Stimulated activated CD8-positive, alpha-beta memory T cell treated with anti-CD3 and anti-CD28 coated beads, Interleukin-15, amount 100 ng/mL, for 48 hours (primary cell): ENCODE measurements at places on chromosomes 11 and 22.
A peak's percentile ranks its signal among the peaks of the same experiment; 100 is the strongest.

DNA sequence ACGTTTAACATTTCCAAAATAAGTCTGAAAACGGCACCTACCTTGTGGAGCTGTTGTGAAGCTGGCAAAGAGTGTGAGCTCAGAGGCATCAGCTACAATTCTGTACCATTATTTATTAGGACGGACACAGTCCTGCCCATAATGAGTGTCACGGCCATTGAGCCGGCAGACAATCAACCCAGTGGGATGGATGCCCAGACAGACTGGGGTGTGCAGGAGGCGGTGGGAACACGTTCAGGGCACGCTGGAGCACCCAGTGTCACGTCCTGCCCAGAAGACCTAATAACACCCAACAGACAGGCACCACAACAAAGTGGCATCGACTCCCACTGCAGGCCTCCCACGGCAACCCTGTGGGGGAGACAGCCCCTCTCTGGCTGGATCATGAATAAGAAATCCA is 34.5 kb downstream of the TPST2 start:
- DNase-seq, result no peak

DNA sequence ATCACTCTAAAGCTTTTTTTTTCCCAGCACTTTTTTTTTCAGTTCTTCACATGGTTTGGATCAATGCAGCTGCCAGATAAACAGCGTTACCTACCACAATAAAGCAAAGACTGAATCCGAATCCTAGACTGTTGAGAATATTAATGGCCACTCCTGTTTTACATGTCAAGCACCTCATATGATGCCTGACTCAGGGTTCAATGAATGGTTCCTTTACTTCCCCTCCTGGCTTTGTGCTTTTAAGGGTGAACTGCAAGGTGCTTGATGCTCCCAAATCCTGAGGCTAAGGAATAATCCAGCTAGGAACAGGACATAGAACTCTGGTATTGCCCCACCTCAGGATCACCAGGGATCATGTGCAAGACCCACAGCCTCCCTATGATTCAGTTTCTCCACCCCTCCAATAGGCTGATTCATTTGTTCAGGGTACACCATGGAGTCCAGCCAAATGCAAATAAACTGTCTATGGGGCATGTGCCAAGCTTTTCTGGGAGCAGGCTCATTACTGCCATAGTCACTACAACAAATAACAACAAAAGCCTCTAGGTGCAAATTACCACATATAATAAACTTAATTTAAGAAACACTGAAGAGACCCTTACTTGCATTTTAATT is 104.3 kb downstream of the GAB2 start:
- DNase-seq, result no peak

DNA sequence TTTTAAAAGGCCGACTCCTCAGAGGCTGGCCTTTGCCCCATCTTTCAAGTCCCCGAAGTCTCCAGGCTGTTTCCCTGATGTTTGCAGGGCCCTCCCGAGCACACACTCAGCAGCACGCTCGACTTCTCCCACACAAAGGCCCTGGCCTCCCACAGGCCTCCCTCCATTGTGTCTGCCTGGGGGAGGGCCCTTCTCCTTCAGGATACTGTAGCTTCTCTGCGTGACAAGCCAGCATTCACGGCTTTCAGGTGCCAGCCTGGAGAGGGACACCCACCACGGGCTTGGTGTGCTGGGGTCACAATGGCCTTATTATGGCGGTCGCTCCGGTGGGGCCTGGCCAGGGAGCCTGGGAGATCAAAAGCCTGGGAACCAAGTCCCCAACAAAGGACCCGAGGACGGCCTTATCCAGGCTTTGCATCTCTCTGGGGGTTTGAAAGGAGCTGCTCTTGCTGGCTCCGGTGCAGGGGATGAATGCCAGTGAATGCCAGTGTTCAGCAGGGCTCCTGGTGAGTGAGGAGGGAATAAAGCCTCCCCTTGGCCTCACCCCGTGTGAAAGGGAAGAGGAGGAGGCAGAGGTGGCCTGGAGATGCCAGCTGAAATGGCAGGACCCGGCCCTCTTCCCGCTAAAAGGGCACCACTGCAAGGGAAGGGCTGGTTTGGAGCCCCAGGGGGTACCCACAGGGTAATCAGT is 55.0 kb downstream of the TRAF6 start:
- DNase-seq, result no peak

DNA sequence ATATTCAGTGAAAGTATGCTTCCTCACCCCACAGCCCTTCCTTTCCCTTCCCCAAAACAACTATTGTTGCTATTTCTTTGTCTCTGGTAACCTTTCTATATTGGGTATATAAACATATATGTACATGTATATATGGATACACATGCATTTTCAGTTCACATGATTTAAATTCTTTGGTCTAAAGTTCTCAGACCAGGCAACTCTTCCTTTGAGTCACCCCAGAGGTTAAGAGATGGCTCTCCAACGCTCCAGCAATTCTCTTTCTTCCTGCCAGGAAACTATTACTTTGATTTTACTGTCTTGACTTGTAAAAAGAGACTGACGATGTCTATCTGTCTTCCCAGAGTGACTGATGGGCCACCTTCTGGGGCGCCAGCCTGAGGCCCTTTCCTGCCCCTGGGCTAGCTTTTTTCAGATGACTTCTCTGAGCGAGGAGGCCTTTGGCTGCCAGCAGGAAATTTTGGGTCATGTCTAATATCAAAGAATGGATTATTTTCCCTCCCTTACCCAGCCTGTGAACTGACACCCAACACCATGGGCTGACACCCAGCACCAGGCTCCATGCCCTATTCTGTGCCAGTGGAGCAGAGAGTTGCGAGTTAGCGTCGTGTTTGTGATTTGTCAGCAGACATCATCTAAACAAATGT is 14.4 kb upstream of the ST3GAL4 start:
- DNase-seq, result no peak

DNA sequence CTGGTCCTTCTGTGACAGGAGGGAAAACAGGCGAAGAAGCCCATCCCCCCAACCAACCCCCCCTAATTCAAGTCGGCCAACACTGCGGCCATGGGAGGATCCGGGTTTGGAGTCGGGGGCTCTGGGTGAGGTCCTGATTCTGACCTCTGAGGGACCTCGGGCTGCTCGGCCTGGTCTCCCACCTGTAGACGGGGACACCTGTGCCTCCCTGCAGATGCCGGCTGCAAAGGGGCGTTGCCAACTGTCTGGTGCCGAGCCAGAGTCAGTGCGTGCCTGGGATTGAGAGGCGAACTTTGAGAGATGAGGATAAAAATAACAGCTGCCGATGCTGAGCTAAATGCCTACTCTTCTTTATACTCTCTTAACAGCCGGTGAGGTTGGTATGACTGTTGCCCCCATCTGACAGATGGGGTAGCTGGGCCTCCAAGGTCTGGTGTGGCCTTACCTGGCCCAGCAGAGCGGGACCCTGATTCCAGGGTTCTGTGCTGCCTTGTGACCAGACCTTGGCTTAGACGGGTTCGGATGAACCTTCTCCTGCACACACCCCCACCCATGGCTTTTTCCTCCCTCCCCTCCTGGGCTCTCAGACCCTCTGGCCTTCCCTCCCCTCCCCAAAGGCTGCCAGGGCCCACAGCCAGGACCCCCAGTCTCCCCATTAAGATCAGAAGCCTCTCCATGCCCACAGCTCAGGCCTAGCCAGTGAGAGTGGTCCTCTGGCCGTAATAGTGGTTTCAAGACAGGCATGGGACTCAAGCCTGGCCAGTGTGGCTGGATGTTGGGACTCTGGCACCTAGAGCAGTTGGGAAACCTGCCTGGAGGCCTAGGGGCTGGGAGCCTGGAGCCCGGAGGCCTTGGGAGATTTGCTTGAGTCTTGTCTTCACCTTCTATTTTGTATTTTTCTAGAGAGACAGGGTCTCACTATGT is 41.7 kb downstream of the KCNJ4 start:
- no peak for DNase-seq

- DNase-seq, result no peak
These were observed 6.1 kb downstream of the GNB1L start for GRCh38 chr22:19848298-19849224.

- no peak for DNase-seq
These were observed 573.6 kb downstream of the JRKL start for GRCh38 chr11:96963375-96963774.

- DNase-seq, result no peak
These were observed 30.0 kb downstream of the CYB5R2 start for GRCh38 chr11:7643314-7643713.

DNA sequence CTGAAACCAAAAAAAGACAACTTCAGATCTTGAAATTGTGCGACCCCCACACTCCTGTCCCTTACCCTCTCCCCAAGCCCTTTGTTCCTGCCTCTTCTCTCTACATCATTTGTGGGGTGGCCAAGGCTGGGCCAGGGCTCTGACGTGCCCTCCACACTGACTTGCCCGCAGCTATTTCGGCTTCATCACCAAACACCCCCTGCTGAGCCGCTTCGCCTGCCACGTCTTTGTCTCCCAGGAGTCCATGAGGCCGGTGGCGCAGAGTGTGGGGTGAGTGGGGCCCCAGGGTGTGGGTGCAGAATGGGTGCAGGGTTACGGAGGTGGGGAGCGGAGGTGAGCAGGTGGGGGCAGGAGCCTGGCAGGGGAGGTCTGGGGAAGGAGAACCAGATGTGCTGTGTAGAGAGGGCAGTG is 9.5 kb downstream of the MAPK8IP2 start:
- no peak for DNase-seq

DNA sequence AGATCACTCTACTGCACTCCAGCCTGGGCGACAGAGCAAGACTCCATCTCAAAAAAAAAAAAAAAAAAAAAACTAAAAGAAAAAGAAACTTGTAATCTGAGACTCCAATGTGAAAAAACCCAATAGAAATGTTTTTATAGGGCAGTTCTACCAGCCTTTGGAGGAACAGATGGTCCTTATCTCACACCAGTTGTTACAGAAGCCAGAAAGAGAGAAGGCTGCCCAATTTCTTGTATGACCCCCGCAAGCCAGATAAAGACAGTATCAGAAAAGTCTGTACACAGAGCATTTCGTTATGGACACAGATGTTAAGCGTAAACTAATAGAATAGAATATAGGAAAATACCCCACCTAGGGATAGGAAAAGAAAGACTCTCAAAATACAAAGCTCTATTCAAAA is 11.3 kb upstream of the TSGA10IP start:
- no peak for DNase-seq

DNA sequence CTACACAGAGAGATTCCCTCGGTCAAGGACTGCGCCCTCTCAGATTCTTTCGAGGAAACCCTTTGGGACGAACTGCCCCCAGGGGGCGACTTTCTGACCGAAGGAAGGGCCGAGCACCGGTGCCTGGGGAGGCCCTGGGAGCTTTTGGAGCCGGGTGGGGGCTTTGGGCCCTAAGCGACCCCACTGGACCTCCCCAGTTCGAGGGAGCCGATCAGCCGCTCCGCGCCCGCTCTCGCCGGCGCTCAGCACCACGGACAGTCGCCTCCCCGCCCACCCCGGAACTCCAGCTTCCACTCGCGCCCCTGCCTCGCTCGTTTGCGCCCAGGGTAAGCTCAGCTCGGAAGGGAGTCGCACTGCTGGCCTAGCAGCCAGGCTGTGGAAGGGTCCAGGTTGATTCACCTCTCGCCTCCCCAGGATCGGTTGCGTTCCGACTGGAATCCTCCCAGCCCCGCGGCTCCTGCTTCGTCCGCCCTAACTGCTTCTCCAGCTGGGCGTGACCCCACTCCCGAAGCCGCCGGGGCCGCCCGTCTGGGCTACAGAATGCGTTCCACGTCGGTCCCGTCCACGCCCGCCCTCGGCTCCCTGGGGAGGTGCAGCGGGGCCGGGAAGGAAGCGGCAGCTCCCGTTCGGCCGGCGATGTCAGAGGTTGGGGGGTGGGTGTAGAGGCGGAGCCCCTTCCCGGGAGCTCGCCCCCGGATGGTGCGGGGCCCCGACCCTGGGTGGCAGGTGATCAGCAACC is 428 bp downstream of the SCN3B start:
- DNase-seq, result no peak

- peak; percentile 14 for DNase-seq
These were observed 58.4 kb upstream of the PSMA1 start for GRCh38 chr11:14578541-14578956.

GRCh38 chr11:111476366-111476765 is 35.8 kb downstream of the BTG4 start:
- no peak for DNase-seq

GRCh38 chr11:111098091-111098490 is 147.4 kb upstream of the POU2AF2 start:
- DNase-seq, result no peak

- no peak for DNase-seq
These were observed 50.3 kb upstream of the CD44 start for GRCh38 chr11:35088676-35089075.

DNA sequence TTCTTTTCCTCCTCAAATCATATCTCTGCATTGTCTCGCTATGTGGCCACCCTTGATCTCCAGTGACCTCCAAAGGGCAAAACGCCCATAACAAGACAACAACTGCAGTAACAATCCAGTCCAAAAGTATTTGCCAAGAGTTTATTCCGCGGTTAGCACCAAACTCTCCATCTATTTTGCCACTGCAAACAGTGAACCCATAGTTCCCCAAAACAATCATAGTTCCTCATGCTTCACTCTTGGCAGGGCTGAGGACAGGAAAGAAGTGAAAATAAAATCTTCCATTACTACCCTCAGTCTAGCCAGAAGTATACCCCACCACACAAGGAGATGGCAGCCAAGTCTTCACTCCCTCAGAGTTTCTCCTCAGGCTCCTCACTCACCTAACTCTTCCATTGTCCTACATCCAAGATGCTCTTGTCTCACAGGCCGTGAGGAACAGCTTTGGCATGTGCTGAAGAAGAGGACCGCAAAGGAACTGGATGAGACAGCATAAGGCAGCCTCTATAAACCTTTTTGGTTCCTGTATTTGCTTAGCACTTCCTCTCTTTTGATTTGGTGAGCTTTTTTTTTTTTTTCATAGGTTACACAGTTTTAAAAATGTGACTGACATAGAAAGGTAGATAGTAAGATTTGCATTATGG is at the start of gene LPXN:
LPXN (minus strand) TSS at position 480 of the 644 bp plus-strand sequence; CDS start at position 396, 84 bp downstream.
- no peak for DNase-seq

- no peak for DNase-seq
These were observed 149.8 kb downstream of the MPPED1 start for GRCh38 chr22:43561415-43562178.

DNA sequence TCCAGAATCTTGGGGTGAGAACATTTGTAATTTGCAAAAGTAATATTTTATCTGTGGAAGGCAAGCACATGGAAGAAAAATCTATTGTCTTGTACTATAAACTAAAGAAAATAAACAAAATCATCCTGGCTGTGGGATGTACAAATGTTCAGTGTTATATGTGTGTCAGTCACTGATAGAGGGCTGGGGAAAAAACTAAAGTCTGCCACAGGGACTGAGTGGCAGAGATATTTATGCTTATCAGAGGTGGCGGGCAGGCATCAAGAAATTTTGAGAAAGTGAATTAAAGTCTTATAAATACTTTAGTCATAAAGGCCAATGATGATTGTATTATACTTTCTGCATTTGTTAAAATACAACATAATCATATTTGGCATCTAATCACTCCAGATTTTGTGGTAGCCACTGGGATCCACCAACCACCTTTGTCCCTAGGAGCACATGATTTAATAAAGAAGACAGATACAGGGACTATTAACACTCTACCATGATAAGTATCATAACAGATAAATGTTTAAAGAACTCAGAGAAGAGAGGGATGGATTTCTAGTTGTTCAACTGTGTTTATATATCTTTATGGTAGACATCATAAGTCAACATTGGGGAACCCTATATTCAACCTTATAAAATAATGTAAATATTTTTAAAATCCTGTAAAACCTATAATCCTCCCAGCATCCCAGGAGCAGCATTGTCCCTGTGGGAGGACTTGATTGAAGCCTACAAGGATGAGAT is 2.6 kb upstream of the ENDOD1 start:
- DNase-seq, result no peak
